ENCODE measurements at places on chromosomes 12 and 14.

DNA sequence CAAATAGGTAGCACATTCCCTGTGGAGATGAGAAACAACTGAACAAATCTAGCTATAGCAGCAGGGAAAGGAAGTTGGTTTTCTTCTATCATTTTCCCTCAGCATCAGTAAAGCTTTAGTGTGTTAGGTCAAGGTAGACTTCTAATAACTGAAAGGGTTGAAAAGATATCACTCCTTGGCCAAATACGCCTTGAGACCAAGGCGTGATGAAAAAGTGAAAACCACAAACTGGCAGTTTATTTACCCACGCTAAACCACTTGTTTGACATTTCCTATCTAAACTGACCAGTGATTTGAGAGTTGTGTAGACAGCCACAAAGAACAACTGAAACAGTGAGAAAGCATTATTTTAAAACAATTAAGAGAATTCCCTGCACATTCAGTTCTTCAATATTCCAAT is 99.6 kb upstream of the SOX5 start:
- no peak for DNase-seq

DNA sequence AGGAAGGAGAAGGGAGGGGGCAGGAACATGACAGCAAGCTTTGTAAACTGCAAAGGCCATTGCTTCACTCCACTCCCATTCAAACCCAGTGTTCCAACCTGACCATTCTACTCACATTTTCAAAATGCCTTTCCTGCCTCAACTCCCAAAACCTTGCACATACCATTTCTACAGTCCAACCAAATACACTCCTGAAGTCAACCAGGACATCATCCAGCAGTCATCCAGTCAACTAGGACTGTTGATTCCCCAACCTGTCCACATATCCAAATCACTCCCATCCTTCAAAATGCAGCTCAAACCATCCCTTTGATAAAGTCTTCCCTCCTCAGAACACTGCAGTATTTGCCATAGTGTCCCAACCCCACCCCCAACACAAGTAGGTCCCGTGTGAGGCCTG is 2.9 kb downstream of the SMUG1 start:
- DNase-seq: no peak

DNA sequence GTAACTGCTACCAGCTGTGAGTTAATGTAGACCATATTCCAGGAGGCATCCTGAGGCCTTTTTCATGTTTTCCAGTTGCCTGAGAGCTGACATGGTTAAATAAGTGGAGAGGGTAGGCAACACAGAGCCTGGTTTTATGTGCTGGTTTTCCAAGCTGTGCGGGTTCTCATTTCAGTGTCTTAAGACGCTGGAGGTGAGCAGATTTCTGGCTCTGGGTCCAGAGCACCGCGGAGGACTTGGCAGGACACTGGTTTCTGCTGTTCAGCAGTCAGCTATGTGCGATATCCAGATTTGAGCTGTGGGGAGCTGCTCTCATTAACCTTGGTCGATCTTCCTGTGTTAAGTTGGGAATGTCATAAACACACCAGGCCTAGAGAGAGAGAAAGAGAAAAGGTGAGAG is 680.8 kb downstream of the BCL11B start:
- DNase-seq: no peak

- no peak for DNase-seq
Measured at GRCh38 chr12:68773582-68773981, 27.6 kb downstream of the SLC35E3 start.

DNA sequence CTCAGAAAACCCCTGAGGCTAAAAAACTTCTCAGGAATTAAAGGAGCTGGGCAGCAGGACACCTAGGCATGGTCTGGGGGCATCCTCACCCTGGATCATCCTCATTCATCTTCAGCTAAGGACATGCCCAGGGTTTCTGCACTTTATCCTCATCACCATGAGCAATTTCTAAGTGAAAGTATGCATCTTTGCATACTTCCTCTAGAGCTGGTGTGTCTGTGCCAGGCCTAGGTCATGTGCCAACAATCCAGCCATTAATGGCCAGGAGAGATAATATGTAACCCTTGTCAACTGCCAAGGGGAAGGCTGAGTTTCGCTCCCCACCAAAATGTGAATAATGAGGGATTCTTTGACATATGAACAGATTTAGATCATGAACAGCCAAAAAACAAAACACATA is 160.5 kb downstream of the KITLG start:
- peak; percentile 61 for DNase-seq

GRCh38 chr14:22502007-22502406 is 87.0 kb downstream of the DAD1 start:
- no peak for DNase-seq

GRCh38 chr14:93954900-93955849 is 21.2 kb downstream of the ASB2 start:
- DNase-seq: no peak

DNA sequence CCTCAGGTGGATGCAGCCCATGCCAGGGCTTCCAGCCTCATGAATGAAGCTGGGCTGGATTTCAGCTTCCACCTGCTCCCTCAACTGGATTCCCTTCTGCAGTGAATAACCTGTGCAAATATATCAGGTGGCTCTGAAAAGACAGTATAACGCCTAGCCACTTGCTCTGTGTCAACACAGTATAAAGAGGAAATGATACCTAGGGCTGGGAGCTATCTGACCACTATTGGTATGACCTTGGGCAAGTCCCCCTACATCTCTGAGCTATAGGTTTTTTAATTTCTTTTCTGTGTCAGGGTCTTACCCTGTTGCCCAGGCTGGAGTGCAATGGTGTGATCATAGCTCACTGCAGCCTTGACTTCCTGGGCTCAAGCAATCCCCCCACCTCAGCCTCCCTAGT is 19.8 kb downstream of the ISM2 start:
- DNase-seq: no peak

DNA sequence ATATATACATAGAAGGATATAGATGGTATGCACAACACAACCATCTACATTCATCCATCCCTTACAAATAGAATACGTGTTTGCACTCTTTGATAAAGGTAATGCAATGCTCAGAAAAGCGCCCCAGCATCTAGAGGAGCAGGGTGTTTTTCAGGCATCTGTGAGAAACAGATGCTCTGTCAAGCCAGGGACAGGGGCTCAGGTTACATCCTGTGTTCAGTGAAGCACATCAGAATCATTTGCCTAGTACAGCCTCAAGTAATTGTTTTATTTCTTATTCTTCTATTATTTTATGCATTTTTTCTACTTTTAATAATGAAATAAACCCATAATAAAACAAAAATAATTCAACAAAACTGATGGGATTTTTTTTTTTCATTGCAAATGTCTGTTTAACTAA is 50.5 kb upstream of the HIF1A start:
- DNase-seq: peak; percentile 54

- DNase-seq: peak; percentile 63
Measured at GRCh38 chr14:64364907-64365306, 23.2 kb upstream of the MTHFD1 start.

DNA sequence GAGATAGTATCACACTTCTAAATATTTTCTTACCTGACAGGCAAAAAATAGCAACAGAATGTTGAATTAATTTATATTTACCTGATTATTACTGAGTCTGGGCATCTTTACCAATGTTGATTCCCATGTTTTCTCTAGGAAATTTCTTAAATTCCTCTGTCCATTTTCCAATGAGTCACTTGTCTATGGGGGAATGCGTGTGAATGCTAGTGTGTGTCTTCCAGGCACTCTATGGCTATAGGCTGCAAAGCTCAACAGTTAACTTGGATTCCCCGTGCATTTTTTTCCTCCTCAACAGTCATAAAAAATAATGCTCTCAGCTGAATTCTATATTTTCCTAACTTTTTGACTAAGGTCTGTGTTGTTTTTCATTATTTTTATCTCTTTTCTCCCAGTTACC is 1385.8 kb upstream of the FLRT2 start:
- DNase-seq: peak; percentile 65

DNA sequence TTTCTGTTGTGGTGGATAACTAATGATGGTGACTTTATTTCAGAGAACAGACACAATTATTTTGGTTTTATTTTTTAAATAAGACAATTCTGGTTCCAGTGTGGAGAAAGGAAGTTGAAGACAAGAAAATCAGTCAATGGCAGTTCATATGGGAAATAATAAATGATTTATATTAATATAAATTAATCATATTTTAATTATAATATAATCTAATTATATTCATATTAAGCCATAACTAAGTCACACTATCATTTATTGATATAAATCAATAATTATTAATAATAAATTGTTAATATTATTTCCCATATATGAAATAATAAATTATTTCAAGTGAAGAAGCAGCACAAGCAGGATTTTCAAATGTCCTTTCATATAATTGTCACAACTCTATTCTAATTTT is 2.8 kb downstream of the TOMM20L start:
- DNase-seq: no peak

- DNase-seq: peak; percentile 38
Measured at GRCh38 chr14:66944872-66945271, 244.4 kb upstream of the GARIN2 start.

DNA sequence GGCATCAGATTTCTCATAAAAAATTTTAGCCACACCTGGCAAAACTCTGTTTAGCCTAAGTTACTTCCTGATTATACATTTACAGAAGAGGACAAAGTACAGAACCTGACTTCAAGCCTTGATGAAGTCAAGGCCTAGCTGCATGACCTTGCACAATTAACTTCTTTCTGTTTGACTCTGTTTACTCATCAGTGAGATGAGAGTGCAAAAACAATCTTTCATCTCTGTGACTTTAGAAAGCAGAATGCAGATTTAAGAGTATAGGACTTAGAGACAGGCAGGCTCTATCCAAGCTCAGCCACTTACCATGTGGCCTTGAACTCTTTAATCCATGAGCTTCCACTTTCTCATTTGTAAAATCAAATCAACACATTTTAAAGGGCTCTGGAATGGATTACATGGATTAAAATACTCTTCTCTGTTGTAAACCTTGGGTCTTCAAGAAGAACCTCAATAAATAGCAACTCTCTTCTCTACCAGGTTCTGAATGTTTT is 1178.9 kb downstream of the FLRT2 start:
- no peak for DNase-seq

- no peak for DNase-seq
Measured at GRCh38 chr12:18591473-18591872, 146.3 kb downstream of the PLCZ1 start.

- peak; percentile 71 for DNase-seq
Measured at GRCh38 chr14:55699131-55700057, 119.4 kb downstream of the KTN1 start.

DNA sequence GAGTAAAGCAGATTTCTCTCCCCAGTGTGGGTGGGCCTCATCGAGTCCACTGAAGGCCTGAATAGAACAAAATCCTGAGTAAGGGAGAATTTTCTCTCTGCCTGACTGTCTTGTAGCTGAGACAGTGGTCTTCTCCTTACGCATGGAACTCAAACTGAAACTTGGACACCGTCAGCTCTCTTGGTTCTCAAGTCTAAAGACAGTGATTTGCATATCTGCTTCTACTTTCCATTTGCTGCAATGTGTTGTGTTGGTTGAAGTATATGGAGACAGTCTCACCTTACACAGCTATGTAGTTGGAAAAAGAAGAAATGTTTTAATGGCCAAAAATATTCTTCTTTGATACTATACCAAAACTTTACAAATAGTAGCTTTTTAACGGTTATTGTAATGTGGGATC is 160.2 kb upstream of the LMNTD1 start:
- DNase-seq: no peak

GRCh38 chr14:104882991-104883660 is 18.1 kb downstream of the CEP170B start:
- DNase-seq: no peak

DNA sequence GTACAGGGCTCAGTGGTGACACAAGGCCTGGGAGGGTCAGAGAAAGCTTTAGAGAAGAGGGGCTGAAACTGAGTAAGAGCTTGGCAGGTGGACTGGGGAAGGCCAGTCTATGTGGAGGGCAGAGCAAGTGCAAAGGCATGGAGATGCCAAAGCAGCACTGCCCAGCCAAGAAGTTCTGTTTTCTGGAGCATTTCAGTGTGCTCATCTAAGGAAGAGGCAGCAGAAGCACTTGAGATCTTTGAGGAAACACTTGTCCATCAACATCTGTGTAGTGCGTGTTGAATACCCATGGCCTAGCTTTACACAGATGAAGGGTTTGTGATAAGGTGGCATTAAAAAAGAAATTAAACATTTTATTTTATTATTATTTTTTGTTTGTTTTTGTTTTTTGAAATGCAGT is 52.8 kb downstream of the FOS start:
- DNase-seq: no peak

DNA sequence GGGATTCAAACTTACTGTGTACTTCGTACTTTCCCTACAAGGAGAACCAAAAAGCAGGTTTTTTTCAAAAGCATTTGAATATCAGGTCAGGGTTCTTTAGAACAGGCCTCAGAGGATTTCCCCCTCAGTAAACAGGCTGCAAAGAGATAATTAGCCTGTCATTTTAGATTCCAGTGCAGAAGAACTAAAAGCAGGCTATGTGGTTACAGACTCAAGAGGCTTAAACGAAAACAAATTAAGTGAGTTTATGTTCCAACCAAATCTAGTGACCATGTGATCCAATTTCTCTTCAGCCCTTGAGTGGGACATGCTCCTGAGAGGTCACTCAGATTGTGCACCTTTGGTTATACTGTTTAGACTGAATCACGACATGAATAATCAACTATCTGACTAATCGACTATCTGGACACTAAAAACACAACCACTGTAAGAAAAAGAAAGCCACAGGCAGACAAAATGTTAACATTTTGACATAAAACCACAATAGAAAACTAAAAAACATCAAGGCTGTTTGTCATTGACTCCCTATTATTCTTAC is 4.5 kb downstream of the TMED8 start:
- DNase-seq: peak; percentile 1

GRCh38 chr12:110733089-110733715 is 9.5 kb downstream of the PPP1CC start:
- peak; percentile 66 for DNase-seq

DNA sequence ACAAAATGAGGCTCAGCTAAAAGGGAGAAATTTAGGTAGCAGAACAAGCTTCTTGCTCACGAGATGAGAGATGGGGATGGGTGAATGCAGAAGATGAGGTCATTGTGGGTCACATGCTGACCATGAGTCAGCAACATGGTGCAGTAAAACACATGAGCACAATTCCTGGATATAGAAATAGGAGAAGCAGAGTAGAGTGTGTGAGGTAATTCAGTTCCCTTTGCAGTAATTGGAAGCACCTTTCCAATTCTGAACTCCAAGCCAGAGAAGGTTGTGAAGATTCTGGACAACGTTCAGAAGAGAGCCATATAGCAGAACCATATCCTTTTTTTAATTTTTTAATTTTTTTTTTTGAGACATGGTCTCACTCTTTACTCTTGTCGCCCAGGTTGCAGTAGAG is 62.0 kb upstream of the LMNTD1 start:
- peak; percentile 83 for DNase-seq

- no peak for DNase-seq
Measured at GRCh38 chr14:74784634-74785033, 21.5 kb downstream of the YLPM1 start.

DNA sequence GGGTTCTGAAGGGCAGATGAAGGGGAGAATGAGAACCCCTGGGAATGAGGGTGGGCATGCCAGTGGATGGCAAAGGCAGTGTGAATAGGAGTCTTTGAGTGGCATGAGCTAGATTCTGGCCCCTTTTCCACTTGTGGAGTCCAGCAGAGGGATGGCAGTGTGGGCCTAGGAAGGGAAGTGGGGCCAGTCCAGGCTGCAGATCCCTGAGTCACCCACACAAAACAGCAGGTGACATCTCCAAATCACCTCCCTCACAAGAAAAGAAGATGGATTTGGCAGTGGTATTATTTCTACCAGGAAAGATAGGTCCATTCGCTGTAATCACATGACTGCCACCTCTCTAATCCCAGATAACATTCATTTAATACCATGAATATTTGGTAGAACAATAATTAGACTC is 151.3 kb downstream of the TTC7B start:
- no peak for DNase-seq

GRCh38 chr12:89786177-89786810 is 77.7 kb upstream of the ATP2B1 start:
- DNase-seq: no peak

All from fibroblast of skin of abdomen (primary cell).